Vagina (tissue), 2 donors: ENCODE measurements at places on chromosomes 3 and 15. TPM values are rescaled to one million over a fixed set of nuclear protein-coding genes. Genes with fewer than 3 reads are reported as not detected.

DNA sequence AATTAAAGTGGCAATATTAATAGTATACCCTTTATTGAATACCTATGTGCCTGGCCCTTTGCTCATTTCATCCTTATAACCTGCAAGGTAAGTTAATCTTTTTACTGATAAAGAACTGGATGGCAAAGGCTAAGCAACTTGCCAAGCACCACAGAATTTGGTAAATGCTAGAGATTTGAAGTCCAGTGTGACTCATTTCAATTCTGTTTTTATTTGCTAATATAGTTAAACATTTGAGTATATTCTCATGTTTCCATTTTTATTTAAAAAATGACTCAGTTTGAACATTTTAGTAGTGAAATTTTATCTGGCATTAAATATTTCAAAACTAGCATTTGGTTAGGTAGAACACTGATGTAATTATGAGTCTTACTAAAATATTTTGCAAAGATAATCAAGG is 11.3 kb downstream of the PFN2 start:
- no peaks in the 10 kb centered on the region for H3K36me3 ChIP-seq
- no peak overlapping the region for H3K4me3 ChIP-seq
- no peak overlapping the region for H3K27ac ChIP-seq
- no peak for DNase-seq
- peaks cover 2% of the 10 kb centered on the region for H3K4me1 ChIP-seq

- H3K27me3 ChIP-seq: no peaks in the 10 kb centered on the region
- peak overlapping the region; percentile 70 for H3K27ac ChIP-seq
- no peak for DNase-seq
- H3K36me3 ChIP-seq: no peaks in the 10 kb centered on the region
- H3K4me1 ChIP-seq: peaks cover 35% of the 10 kb centered on the region
- H3K4me3 ChIP-seq: no peak overlapping the region
These were observed 38.5 kb upstream of the LIPC start for GRCh38 chr15:58393241-58393662.

GRCh38 chr15:67156834-67157233 is 91.4 kb downstream of the SMAD3 start:
- peak overlapping the region; percentile 67 for H3K27ac ChIP-seq
- no peak overlapping the region for H3K4me3 ChIP-seq
- H3K27me3 ChIP-seq: no peaks in the 10 kb centered on the region
- H3K4me1 ChIP-seq: peaks cover 46% of the 10 kb centered on the region
- no peak for DNase-seq
- no peaks in the 10 kb centered on the region for H3K36me3 ChIP-seq

TRPM1 gene
- total RNA-seq: not detected

GRCh38 chr3:149512073-149512782 is 37.7 kb downstream of the TM4SF4 start:
- no peak overlapping the region for H3K27ac ChIP-seq
- DNase-seq: no peak
- H3K36me3 ChIP-seq: no peaks in the 10 kb centered on the region
- H3K4me1 ChIP-seq: peaks cover 13% of the 10 kb centered on the region
- no peaks in the 10 kb centered on the region for H3K27me3 ChIP-seq

HDC gene
- 0.49 TPM for total RNA-seq

- H3K4me3 ChIP-seq: no peak overlapping the region
- no peaks in the 10 kb centered on the region for H3K27me3 ChIP-seq
- peaks cover 48% of the 10 kb centered on the region for H3K4me1 ChIP-seq
- H3K27ac ChIP-seq: peak overlapping the region; percentile 25
These were observed 17.4 kb downstream of the PDHB start for GRCh38 chr3:58416191-58416590.
